Esophagus squamous epithelium (tissue), 5 donors: ENCODE measurements at places on chromosomes 11 and 22.

GRCh38 chr11:66957971-66958231 lies 282 bp downstream of the PC start:
- DNase-seq, result no peak

- DNase-seq, result no peak
These were observed 17.1 kb upstream of the TPH1 start for GRCh38 chr11:18063125-18063524.

GRCh38 chr11:17742019-17742418 lies 7.4 kb downstream of the KCNC1 start:
- no peak for DNase-seq

DNA sequence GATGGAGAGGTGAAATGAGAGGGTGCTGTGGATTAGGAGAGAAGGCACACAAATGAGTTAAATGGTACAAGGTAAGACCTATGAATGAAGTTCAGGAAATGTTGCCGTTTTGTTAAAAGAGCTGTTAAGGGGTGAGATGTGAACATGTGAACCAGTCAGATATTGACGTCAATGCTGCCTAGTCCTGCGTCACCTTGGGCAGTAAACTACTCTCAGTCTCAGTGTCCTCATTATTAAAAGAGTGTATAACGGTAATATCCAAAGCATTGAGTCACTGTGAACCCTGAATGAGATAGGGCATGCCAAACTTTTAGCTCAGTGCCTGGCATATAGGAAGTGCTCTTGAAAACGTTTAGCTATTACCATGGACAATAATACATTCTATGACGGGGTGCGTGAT lies 32.4 kb upstream of the SORL1-AS1 start:
- no peak for DNase-seq
